Fibroblast of skin of scalp (primary cell): ENCODE measurements at places on chromosomes 3 and 15.

GRCh38 chr15:47846876-47847275, 129.6 kb downstream of the SEMA6D start:
- DNase-seq = no peak

DNA sequence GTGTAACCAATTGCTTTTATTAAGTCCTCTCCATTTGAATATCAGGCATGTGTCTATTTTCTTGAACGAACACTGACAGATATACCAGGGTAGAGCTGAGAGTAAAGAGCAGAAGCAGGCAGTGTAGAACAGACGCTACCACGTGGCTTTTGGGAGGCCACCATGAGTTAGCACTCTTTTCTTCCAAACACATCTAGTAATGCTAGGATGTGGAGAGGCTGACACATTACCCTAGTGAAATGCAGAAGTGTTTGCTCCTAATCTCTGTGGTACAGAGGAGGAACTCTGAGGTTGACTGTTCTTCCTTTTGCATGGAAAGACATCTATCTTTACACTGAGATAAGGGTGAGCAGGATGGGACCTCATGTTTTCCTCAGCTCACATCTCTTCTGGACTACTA, 216.3 kb downstream of the SATB1 start:
- no peak for DNase-seq

GRCh38 chr3:195558602-195559001, 15.5 kb upstream of the PPP1R2 start:
- DNase-seq = no peak

- no peak for DNase-seq
These were observed 264.9 kb downstream of the EBLN2 start for GRCh38 chr3:73326396-73326795.

DNA sequence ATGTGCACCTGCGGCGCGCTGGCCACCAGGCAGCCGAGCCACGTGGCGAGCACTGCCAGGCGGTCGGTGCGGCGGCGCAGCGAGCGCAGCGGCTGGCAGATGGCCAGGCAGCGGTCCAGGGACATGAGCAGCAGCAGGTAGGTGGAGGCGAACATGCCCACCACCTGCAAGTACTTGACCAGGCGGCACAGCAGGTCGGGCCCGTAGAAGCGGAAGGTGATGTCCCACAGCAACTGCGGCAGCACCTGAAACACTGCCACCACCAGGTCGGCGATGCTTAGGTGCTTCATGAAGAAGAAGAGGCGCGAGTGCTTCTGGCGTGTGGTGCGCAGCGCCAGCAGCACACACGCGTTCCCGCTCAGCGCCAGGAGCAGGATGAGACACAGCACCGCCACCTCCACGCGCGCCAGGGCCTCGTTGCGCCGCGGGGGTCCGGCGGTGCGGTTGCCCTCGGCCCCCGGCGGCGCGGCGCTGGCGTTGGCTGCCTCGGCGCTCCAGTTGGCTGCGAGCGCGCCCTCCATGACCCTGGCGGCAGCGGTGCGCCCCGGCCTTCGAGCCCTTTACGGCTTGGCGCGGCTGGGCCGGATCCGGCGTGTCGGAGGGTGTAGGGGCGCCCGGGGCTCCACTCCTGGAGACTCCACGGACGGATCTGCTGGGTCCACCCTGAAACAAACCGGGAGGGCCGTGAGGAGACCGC, 1.6 kb downstream of the OXTR start:
- DNase-seq = no peak

GRCh38 chr3:150635076-150635475, 32.0 kb downstream of the SELENOT start:
- no peak for DNase-seq

GRCh38 chr15:78034495-78035191, 42.9 kb downstream of the TBC1D2B start:
- no peak for DNase-seq

GRCh38 chr3:128193168-128193567, 39.9 kb downstream of the EEFSEC start:
- DNase-seq = no peak

DNA sequence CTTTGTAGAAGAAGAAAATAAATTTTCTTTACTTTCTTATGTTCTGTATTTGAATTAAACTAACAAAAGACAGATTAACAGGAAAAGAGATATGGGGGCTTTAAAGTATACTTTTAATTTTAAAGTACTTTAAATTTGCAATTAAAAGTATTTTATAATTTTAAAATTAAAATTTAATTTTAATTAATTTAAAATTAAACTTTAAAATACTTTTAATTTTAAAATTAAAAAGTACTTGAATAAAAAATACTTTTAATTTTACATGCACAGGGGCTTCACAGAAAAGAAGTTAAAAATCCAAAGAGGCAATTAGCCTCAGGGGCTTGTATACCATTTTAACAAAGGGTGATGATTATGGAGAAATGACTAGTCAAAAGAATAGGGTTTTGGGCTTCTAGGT, 420.5 kb upstream of the TGFBR2 start:
- no peak for DNase-seq

GRCh38 chr15:66927201-66928077, 138.0 kb upstream of the SMAD3 start:
- DNase-seq = peak; percentile 17

DNA sequence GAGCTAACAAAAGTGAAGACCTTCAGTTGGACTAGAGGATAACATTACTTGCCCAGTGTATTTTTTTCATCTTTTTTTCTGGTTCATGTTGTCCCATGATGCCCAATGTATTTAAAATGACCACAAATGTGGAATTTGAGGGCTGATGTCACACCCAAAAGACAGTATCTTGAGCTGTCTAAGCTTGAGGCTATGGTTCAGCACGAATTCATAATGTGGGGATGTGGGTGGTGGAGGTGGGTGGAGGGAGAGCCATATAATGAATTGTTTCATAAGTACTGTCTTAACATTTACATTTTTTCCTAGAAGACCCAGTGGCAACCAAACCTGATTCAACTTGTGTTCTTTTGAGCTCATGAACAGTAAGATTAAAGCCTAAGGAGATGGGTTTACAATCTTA, 37.5 kb downstream of the CHAC1 start:
- no peak for DNase-seq

DNA sequence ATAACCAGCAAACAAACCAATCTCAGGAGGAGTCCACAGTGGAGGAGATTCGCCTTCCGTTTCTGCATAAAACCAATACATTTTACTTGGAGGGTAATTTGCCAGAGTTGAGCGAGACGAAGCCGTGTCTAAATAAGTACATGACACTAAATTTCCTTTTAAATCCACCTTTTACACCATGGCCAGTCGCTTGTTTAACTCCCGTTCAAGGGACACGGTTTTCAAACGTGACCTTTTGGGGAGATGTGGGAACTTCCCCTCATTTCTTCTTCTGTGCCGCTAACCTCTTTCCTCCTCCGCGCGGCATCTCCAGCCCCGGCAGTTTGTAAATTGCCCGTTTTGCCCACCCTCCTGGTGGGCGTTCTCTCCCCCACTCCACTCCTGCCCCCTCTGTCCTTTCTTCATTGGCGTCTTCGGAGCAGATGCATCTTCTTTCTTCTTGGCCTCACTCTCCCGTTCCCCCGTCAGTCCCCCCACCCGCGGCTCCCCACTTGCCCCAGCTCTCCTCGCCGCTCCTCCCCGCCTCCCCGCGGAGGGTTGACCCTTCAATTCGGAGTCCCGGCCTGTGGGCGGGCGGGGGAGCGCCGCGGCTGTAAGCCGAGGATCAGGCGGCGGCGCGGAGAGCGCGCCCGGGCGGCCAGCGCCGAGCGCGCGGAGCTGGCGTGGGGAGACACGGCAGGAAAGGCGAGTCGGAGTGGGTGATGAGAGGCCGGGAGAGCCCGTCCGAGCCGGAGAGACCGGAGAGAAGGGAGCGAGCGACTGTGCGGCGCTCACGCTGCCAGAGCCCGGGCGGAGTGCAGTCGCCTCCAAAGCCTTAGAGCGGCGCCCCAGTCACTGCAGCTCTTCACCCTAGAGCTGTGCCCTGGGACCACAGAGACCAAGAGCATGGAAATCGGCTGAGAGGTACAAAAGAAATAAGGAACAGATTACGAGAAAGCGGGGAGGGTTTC, at the start of gene NLGN1:
TSS of gene NLGN1 (plus strand) at position 584 of the 950 bp plus-strand sequence.
- peak; percentile 75 for DNase-seq

GRCh38 chr3:52779837-52780585, 2.6 kb downstream of the ITIH1 start:
- no peak for DNase-seq

GRCh38 chr3:177672252-177672911, 475.1 kb upstream of the TBL1XR1 start:
- no peak for DNase-seq

DNA sequence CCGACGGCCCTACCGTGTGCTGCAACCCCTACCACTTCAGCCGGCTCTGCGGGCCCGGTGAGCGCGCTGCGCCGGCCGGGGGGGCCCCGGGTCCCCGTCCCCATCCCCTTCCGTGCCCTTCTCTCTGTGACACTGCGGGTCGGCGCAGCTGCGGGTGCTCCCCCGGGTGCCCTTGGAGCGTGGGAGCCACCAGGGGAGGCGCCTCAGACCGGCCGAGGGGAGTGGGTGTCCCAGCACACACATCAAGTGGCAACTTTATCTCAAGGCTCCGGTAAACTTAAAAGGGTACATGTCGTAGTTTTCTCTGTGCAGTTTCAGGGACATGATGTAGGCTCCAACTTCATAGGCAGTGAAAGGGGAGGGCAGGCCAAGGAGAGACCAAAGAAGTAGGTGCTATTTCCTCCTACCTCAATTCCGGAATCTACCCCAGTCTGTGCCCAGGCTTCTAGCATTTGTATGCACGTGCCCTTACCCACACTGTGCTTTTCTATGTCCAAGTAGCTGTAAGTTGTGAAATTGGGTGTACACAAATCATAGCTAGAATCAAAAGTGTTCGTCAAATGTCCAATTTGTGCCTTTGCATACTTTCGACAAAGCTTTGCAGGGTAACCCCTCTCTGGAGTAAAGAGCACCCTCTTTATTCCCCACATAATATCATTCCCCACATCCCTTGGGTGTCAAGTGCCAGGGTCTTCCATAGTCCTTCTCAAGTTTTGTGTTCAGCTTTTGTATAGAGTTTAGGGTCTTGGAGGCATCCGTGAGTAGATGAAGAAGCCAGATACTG, 2.2 kb downstream of the SMAD6 start:
- DNase-seq = no peak

DNA sequence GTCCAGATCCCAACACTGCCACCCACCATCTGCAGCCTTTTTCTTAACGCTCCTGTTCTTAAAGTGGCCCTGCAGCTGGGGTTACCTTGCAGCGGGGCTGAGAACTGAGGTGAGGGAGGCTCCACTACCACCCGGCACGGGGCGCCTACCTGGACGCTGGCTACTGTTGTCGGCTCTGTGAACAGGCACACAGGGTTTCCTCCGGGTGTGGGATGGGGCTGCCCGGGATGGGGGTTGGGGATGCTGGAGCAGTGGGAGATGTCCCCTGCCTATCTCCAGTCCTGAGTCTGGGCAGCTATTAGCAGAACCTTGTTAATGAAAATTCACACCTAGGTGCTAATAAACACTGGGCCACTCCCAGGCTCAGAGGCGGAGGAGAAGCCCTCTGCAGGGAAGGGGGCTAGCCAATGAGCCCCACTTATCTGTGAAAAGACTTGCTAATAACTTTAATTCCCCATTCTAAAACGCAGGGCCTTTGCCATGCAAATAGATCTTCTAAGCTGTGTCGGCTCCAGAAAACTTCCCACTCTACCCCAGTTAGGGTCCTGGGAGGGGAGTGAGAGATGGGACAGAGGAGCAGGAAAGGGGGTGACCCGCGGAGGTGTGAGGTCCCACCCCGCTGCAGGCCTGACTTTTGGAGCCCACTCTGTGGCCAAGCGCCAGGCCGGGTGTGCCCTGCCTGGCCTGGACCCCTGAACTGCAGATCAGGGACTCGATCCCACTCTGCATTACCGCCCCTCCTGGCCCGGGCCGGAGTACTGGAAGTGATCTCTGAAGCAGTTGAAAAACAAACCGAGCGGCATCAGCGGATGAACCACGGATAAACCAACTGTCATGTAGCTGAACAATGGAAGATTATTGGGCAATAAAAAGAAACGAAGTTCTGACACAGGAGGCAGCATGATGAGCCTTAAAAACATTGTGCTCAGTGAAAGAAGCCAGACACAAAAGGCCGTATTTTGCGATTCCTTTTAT, 3.1 kb downstream of the MESP1 start:
- DNase-seq = no peak

- no peak for DNase-seq
These were observed 114.8 kb downstream of the BBX start for GRCh38 chr3:107637416-107638183.

- DNase-seq = no peak
These were observed 55.9 kb downstream of the PDIA5 start for GRCh38 chr3:123122525-123123315.

DNA sequence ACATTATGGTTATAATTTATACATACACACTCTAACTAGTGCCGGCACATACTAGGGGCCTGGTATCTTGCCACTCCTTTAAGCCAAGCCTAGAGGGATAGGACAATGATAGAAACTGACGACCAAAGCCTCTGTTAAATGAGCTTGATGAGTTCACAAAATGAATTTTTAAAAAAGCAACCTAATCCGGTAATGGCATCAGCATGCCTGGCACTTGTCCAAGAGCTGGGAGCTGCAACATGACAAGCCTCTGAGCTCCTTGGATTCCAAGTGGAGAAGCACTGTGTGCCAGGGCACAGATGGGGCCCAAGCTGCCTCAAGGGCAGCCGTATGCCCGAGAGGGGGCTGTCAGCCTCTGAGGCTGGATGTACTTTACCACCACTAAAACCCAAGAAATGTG, 9.7 kb downstream of the ETV5 start:
- DNase-seq = peak; percentile 82

DNA sequence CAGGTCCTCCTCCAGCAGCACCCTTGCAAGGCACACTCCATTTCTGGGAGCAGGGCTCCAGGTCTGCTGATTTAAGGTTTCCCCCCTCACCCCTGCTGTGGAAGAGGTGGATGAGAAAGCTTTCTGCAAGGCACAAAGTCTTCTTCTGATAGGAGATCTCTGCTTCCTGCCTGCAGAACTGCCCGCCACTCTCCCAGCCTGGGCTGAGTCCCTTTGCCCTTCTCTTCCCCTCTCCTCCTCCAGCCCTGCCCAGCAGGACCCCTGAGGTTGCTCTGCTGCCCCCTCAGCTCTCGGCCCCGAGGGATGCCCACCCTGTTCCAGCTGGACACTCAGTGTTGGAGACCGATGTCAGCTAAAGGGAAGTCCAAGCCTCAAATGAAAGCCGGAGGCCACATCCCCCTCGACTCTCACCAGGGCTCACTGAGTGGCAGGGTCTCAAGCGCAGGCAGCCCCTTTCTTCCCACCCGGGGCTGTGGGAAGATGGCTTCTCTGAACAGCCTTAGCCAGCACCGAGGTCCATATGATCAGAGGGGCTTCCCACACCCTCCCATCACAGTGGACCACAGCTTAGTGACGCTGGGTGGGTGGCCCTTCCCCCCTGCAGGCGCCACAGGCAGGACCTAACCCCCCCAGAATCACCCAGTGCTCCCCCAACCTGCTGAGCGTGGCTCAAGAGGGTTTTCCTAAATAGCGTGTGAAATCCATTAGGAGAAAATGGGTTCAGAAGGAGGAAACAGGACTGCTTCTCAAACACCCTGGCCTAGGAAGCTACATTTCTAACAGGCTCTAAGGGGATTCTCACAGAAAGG, 4.0 kb downstream of the ATP10A start:
- DNase-seq = no peak

DNA sequence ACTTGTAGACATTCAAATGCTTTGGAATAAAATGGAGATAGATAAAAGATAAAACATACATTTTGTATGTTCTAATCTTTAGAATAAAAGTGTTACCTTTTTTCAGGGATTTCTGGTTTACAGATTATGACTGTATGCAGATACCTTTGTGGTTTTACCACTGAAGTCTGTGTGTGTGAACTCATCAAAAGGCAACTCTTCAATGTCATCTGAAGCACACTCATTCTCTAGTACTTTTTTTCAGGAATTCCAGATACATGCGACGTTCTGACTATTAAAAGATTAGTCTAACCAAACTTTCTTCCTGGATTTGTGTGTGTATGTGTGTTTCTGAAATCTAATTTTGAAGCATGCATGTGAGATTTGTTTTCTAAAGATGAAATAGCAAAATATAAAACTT, 188.6 kb downstream of the NLGN1 start:
- no peak for DNase-seq
